ENCODE measurements at places on chromosomes 13 and 19.

DNA sequence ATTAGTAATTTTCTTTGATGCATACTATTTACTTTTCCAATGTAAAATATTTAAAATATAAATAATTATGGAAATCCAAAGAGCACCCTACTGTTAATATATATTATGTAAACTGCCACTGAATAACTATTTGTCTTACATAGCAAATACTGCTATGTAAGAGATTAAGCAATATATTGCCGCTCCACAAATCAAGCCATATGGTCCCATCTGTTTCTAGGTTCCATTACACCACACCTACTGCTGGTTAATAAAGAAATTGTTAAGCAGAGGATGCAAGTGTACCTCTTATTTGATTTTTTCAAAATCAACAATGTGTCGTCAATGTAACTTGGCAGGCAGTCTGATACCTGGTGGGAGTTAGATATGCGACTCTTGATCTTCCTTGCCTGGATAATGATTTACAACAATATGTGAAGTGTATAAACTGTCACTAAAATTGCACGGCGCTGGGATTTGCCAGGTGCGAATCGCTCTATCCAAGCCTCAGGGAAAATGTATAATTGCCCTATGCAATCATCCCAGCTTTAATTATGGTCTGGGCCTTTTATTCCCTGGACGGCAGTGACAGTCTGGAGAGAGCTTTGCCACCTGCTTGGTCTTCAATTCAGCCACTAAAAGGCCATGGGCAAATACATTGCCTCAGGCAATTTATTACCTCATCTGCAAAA lies 16.0 kb downstream of the SMAD9 start:
- DNase-seq, result no peak

DNA sequence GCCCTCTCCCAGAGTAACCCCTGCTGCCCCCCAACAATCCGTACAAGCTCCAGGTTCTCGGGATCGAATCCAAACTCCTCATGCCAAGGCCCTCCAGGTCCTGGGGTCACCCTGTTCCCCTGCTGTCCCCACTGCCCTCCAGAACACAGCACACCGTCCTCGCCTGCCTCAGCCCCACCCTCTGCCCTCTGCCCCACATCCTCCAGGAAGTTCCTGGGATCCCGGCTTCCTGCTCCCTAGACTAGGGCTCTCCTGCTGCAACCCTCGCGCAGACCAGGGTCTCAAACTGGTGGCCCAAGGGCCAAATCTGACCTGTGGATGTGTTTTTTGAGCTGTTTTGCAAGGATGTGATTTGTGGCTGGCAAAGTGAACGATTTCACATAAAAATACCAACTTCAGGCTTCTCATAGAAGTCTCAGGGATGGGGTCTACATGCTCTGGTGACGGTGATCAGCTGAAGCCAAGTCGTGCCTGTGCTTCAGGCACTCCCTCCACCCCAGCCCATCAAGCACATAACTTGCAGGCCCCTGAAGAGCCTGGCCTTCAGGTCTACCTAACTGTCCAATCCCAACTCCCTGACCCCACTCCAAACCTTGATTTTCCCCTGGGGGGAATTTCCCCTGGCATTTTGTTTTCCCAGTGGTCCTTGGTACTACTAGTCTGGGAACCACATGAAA lies 1.8 kb downstream of the RABAC1 start:
- DNase-seq, result no peak

GRCh38 chr19:17687857-17688784 lies at the start of gene UNC13A:
TSS of gene UNC13A (minus strand) at chr19:17688354. CDS start at chr19:17688199, 155 bp downstream.
- peak; percentile 24 for DNase-seq

GRCh38 chr19:40147693-40148347 lies 43.4 kb upstream of the MAP3K10 start:
- DNase-seq, result peak; percentile 67
